ENCODE measurements at places on chromosomes 4 and X.

DNA sequence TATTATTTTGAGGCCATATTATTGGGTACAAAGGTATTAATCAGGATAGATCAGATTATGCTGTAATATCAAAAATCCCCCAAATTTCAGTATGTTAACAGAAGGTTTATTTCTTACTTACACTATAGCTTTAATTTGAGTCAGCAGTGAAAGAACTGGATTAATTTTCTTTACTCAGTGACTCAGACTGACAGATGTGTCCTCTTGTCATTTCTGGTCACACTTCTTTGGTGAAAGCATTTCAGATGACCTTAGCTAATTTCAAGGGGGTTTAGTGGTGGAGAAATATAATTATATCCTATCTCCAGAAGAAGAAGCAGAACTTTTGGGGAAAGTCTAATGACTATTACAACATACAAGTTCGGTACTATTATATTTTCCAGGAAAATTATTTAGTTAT is 12.4 kb downstream of the DDIT4L start:
- DNase-seq = no peak

DNA sequence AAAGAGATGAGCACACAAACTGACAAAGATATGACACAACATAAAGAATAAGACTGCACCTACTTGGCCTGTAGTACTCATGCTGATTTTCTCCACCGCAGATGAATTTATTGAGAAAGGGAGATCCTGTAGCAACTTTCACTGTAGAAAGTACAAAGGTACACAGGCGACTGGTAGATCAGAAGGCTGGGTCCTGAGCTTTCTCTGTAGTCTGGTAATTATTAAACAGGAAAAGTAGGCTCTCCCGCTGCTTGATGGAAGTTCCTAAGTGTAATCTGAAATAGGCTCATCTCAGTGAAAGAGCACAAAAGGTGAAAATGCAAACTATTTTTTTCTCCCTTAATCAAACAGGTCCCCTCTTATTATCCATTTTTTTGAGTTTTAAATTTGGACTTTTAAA is at the start of gene ADH6:
Gene ADH6, minus strand, starts transcription at position 175 of the 400 bp plus-strand sequence. Its CDS starts 94 bp downstream, at position 81.
- no peak for DNase-seq

- no peak for DNase-seq
Measured at GRCh38 chr4:78325271-78326157, 226.1 kb upstream of the ANXA3 start.

DNA sequence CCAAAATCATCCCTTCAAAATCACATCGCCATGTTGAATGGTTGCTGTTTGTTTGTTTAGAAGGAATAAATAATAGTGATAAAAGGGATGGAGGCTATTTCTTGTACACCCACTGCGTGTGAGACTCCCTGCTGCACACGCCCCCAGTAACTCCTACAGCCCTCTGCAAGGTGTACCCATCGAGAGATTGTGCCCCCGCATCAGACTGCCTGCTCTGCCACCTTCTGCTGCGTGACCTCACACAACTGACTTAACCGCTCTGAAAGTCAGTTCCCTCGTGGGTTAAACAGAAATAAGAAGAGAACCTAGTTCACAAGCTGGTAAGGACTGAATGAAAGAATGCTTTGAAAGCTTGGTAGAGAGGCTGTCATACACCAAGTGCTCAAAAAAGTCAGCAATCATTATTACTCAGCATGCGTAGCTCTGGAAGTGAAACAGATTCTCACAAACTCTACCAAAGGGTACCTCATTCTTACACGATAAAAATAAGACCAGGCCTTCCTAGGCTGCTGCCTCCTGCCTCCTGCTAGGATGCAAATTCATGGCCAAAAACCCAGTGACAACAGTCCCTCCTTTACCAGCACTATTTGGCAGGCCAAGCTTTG is 147.1 kb downstream of the CPEB2 start:
- no peak for DNase-seq

DNA sequence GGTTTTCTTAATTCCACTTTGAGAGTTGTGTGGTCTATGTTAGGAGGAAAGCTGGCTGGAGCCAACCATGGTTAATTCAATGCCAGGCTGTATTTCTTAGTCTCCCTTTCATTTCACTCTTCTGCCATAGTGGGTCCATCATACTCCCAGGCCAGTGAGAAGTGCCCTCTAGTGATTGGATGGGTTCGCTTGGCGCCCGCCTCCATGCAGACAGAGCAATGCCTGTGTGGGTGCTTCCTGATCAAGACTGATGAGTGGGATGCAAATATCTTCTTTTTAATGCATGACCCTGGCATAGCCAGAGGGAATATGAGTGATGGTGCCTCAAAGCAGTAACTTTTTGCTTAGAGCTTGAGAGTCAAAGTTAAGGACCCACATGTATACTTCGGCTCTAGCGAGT is 6.4 kb downstream of the BMX start:
- no peak for DNase-seq

DNA sequence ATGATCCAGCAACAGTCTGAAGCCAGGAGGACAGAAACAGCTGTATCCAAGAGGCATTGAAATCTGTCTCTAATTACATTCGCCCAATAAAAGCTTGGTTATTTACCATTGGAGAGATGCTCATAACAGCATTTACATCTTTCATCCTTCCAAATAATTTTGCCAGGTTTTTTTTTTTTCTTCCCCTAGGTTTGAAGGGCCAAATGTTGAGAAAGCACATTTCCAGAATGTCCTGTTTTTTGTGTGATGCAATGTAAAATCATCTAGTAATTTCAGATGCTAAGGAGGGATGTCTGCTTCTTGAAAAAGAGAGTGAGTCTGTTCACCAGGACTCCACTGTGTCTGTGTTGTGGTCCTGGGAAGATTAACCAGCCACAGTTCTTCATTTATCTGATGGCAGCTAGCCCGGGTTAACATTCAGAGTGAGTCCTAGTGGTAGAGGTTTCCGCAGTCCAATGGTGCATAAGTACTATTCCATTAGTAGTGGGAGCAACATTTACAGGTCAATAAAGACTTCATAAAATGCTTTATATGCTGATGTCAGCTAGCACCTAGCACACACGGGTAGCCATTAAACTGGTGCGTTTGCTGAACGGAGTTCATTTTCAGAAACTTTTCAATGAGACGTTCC is 406.8 kb downstream of the STIM2 start:
- no peak for DNase-seq

DNA sequence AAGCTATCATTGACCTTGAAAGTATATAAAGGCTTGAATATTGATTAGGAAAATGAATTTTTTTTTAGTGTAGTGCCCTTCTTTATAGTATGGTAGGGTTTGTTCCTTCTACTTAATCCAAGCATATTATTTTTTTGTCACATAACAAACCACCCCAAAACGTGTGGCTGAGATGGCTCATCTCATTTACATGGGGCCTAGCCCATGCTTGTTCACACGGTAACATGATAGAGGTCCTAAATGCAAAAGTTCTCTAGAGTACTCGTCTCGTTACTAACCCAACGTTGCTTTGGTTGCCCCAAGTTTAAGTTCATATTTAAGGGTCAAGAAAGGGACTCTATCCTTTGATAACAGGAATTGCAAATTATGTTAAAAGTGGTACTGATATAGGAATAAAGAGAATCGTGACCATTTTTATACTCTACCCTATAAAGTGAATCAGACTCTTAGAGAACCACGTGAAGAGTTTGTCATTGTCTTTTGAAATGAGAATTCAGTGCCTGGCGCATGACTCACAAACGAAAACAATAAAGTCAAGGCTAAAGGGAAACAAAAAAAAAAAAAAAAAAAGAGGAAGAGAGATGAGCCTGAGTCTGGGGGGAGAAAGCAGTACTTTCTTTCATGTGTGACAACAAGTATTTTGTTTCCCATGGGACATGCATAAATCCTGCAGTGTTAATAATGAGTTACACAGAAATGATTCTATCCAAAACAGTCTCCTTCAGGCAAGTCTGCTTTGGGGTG is 402.8 kb upstream of the NWD2 start:
- DNase-seq = no peak

- DNase-seq = no peak
Measured at GRCh38 chr4:40547789-40548132, 81.9 kb downstream of the RBM47 start.

- DNase-seq = no peak
Measured at GRCh38 chr4:81032771-81033684, 2.5 kb downstream of the BMP3 start.

- no peak for DNase-seq
Measured at GRCh38 chrX:148282504-148282903, 217.9 kb upstream of the AFF2 start.

- DNase-seq = no peak
Measured at GRCh38 chr4:32455231-32455630, 1735.1 kb downstream of the PCDH7 start.

GRCh38 chr4:110848787-110849186 is 225.9 kb upstream of the PITX2 start:
- no peak for DNase-seq

DNA sequence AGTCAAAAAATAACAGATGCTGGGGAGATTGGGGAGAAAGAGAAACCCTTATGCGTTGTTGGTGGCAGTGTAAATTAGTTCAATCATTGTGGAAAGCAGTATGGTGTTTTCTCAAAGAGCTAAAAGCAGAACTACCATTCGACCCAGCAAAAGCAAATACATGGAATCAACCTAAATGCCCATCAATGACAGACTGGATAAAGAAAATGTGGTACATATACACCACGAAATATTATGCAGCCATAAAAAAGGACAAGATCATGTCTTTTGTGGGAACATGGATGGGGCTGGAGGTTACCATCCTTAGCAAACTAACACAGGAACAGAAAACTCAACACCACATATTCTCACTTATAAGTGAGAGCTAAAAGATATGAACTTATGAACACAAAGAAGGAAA is 188.9 kb downstream of the CAMK2D start:
- no peak for DNase-seq

Measured in retina (tissue), 1 donor.